Caudate nucleus (tissue), 63 donors: ENCODE measurements at places on chromosomes 1 and 21.

DNA sequence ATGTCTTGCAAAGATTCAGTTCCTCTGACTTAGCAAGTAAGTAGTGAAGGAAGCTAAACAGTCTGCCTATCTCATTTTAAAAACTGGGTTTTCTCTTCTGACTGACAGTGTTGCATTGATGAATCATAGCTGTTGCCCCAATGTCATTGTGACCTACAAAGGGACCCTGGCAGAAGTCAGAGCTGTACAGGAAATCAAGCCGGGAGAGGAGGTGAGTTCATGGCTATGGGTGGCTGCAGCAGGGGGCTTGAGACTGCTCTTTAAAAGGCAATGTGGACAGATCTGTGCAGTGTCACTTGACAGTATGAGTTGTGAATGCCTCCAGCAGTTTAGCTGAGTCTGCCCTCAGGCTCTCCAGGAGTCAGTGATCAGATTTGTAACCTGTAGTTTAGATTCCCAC lies 46.6 kb downstream of the SMYD2 start:
- DNase-seq, result no peak

GRCh38 chr1:44027320-44027719 lies 3.9 kb downstream of the SLC6A9 start:
- DNase-seq, result no peak

DNA sequence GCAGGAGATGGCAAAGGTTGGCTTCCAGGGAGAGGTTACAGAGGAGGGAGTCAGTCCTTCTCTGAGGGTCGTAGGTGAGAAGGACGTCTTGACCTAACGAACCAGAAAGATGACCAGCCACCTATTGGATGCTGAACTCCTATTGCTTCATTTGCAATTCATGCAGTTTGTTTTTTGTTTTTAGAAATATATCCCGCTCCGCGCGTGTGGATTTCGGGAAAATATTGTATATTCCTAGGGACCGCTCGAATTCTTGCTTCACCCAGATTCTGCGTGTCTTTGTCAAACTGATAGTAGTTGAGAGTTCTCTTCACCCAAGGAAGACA lies 564 bp downstream of the DISP1 start:
- no peak for DNase-seq

DNA sequence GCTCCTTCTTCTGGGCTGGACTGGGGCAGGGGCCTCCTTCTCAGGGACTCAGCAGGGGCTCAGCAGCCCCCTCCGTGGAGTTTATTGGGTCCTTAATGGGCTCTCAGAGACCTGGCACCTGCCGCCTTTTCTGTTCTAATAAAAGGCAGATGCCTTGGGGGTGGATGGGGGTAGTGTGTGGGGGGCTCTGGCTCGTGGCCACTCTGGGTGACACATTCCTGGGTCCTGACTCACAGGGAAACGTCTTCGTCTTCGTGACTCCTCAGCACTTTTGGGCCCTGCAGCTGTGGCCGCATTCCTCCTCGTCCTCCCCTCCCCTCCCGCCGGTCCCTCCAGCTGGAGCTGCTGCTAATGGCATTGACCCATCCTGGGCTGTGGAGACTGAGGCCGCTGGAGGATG lies 107.8 kb upstream of the WNT4 start:
- DNase-seq, result no peak

- DNase-seq, result no peak
Observed at GRCh38 chr1:93839307-93839706, 39.7 kb downstream of the DNTTIP2 start.

DNA sequence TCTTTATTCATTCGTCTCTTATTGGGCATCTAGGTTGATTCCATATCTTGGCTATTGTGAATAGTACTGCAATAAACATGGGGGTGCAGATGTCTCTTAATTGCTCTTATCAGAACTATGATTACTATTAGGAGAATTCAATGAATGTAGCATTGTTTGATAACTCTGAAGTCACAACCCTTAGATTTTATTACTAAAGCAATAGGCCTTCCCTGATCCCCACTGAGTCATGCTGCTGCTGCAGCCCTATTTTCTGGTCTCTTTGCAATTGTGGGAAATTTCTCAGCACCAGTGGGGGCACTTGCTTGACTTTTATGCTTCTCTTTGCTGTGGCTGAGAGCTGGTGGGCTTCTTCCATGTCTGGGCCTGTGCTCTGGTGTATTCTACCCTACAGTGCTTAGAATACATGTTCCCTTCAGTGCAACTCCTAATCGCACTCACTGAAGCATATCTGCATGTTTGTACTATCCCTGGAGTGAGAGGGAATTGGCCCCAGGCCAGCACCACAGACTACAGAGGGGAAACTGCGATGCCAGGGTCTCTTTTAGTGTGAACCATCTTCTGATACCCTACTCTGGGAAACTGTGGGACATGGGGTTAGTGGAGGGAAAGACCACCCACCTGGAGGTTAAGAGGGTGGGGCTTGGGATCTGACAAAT lies 52.2 kb upstream of the ROR1 start:
- DNase-seq, result no peak
